ENCODE measurements at places on chromosomes 4 and X. TPM values are rescaled to one million over a fixed set of nuclear protein-coding genes. Genes with fewer than 3 reads are reported as not detected.
A peak's percentile ranks its signal among the peaks of the same experiment; 100 is the strongest.

The FAM149A gene
- polyA plus RNA-seq = not detected

The TMSB15A gene
- polyA plus RNA-seq = not detected

The PCDH19 gene
- polyA plus RNA-seq = not detected

The EIF1AX gene
- polyA plus RNA-seq = 75.5 TPM

The MTCP1 gene
- polyA plus RNA-seq = 27.2 TPM

- H3K36me3 ChIP-seq = peaks cover 31% of the 10 kb centered on the region
- H3K27me3 ChIP-seq = no peaks in the 10 kb centered on the region
- peak overlapping the region; percentile 74 for H3K27ac ChIP-seq
These were observed 56.3 kb downstream of the MSN start for GRCh38 chrX:65723706-65724105.

- peaks cover 21% of the 10 kb centered on the region for H3K27me3 ChIP-seq
- no peaks in the 10 kb centered on the region for H3K4me1 ChIP-seq
- no peaks in the 10 kb centered on the region for H3K36me3 ChIP-seq
- H3K4me3 ChIP-seq = no peak overlapping the region
- no peak overlapping the region for H3K27ac ChIP-seq
These were observed 31.3 kb upstream of the SORCS2 start for GRCh38 chr4:7160951-7161440.

DNA sequence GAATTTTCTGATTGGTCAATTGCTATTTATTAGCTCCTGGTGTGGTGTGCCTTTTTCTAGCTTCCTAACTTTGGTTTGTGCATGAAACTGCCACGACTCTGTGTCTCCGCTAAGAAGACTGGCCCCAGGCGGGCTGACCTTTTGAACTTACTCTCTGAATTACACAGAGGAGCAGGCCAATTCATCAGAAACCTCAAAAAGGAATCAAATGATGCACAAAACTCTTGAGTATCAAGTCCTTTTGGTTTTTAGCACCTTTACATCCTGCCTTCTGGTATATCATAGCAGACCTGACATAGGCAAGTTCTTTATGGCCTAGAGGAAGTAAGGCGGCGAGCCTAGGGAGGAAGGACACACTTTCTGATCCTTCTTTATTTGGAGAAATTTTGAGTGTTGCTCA is 17.6 kb downstream of the TKTL1 start:
- no peaks in the 10 kb centered on the region for H3K27me3 ChIP-seq
- H3K4me3 ChIP-seq = no peak overlapping the region
- H3K4me1 ChIP-seq = peaks cover 21% of the 10 kb centered on the region
- no peak for DNase-seq
- peak overlapping the region; percentile 5 for H3K27ac ChIP-seq

DNA sequence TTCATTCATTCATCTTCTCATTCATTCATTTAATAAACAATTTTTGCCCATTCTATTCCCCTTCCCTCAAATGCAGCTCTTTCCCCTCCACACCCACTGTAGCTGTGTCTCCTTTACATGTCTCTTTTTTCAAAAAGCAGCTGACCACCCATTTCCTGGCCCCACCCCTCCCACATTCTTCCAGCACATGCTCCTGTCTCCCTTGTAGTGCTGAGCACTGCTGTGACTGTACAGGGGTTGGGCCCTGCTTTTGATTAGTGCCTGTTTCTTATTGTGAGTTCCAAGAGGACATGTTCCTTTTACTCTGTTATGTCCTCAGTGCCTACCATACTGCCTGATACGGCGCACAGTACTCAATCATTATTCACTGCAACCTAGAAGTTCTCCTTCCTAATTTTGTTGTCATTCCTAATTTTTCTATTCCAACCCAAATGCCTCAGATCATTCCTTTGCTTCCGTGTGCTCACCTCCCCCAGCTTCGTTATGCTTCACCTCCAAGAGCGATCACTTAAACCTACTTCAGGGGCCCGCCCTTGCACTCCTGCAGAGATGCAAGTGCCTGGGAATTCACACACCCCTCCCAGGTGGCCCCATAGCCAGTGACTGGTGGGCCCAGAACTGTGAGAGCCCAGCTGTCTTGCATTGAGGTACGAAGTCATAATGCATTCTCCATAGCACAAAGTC is 152.2 kb downstream of the STK32B start:
- no peak overlapping the region for H3K27ac ChIP-seq
- no peaks in the 10 kb centered on the region for H3K27me3 ChIP-seq
- H3K36me3 ChIP-seq = no peaks in the 10 kb centered on the region
- peak overlapping the region; percentile 43 for H3K4me3 ChIP-seq
- no peaks in the 10 kb centered on the region for H3K4me1 ChIP-seq
- no peak for DNase-seq

DNA sequence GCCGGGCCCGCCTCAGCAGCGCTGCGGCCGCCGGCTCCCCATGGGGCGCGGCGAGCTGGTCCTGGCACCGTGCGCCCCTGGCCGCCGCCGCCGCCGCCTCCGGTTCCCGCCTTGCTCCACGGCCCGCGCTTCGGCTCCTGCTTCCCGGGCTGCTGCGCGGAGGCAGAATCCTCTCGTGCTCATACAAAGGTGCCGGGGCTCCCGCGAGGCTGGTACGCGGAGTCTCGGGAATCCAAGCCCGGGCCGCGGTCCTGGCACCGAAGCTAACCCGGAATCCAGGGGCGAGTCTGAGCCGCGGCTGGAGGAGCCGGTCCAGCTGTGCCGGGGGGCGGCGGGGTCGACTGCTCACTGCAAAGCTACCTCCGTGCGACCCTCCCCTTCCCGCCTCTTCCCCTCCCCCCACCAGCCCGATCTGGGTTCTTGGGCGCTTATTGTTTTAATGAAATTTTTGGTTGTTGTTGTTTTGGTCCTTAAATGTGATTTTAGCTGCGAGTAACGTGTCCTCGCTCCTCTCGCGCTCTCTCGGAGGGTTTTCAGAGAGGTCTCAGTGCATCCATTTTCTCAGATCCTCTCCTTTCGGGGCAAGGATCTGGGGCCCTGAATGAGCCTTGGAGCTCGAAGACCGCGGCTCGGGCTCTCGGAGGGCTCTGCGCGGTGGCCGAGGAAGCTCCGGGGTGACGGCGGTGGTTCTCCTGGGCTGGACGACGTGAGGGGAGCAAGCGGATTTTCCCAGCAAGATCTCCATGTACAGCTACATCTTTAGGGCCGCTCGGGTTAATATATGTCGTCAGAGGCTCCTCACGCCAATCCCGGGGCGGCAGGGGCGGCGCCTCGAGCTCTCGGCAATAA is at the start of gene HAND2:
Gene HAND2 (minus strand): TSS at position 753 of the 849 bp plus-strand sequence. CDS start 940 bp downstream, outside the sequence.
- DNase-seq = no peak
- no peak within 1 kb of the TSS for H3K4me3 ChIP-seq
- peaks cover 68% of the 10 kb centered on the region for H3K27me3 ChIP-seq
- peak within 1 kb of the TSS; percentile 89 for H3K27ac ChIP-seq

GRCh38 chrX:110477593-110478228 is 119.1 kb downstream of the RTL9 start:
- no peak for DNase-seq
- H3K36me3 ChIP-seq = no peaks in the 10 kb centered on the region
- no peaks in the 10 kb centered on the region for H3K4me1 ChIP-seq
- no peak overlapping the region for H3K4me3 ChIP-seq

DNA sequence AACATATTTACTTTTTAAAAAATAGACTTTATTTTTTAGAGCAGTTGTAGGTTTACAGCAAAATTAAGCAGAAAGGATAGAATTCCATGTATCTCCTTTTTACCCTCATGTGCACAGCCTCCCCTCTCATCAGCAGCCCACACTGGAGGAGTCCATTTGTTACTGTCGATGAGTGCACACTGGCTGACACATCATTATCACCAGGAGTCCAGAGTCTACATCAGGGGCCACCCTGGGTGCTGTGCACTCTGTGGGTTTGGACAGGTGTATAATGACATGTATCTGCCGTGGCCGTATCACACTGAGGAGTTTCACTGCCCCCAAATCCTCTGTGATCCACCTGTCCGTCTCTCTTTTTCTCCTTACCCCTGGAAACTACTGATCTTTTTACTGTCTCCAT is 26.3 kb downstream of the TBC1D14 start:
- no peak for DNase-seq
- no peak overlapping the region for H3K27ac ChIP-seq
- no peak overlapping the region for H3K4me3 ChIP-seq
- peaks cover 73% of the 10 kb centered on the region for H3K4me1 ChIP-seq

Data from naive B cell (primary cell).